ENCODE measurements at places on chromosomes 3 and 15.

DNA sequence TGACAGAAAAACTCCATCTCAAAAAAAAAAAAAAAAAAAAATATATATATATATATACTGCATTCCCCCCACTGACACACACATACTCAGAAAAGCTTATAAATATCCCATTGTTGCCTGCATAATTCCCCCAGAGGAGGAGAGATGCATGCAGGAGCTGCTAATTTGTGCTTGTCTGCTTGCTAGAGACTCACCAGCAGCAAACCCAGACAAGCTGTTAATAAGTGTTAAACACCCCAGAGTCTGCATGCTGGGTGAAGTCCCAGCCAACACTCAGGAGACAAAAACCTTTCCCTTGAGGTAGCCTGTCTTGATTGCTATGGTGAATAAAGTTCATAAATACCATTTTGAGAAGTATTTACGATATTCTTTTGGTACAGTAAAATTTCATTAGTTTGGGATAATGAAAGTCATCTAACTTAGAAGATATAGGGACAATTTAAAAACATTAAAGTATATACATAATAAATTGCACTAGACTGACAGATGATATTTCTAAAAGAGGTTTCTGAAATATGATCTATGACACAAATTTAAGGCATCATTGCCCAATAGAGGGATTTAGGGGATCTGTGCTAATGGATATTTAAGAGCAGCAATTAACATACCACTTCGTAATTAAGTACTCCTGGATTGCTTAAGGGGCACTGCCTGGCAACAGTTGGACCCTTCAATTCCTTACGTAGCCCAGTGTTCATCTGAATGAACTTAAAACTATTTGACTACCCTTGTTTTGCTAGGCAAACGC, 400.0 kb upstream of the C2CD4B start:
- no peak overlapping the region for H3K27ac ChIP-seq
- H3K4me3 ChIP-seq: no peak overlapping the region
- DNase-seq: no peak
- no peaks in the 10 kb centered on the region for H3K36me3 ChIP-seq
- H3K27me3 ChIP-seq: no peaks in the 10 kb centered on the region
- H3K4me1 ChIP-seq: peaks cover 8% of the 10 kb centered on the region

DNA sequence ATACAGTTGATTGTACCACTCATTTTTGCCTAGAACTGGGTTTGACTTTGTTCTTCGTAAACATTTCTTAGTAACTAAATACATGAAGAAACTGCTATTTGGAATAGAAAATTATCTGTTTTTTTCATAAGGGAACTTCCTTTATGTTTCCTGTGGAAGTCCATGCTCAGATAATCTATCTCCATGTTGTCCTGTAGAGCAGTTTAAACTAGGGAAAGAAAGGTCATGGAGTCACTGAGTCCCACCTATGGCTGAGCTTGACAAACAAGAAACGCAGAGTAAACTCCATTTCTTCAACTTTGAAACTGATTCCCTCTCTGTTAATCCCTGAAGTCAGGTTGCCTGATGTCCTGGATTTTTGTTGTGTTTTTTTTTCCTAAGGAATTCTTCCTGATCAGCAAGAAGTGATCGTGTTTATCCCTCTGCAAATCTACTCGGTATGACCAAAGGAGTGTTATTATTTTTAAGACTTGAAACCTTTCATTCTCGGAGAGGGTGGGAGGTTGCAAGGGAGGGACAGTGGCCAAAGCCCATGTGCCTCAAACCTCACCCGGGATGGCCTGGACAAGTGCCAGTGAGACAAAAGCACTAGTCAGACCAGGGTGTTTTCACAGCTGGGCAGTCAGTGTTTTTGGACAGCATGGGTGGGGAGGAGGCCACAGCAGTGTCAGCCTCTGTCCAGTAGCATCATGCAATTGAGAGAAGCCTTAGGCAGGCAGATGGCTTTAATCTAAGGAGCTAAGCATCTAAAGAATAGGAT, 129.8 kb upstream of the PHLDB2 start:
- no peak overlapping the region for H3K4me3 ChIP-seq
- DNase-seq: peak; percentile 82

DNA sequence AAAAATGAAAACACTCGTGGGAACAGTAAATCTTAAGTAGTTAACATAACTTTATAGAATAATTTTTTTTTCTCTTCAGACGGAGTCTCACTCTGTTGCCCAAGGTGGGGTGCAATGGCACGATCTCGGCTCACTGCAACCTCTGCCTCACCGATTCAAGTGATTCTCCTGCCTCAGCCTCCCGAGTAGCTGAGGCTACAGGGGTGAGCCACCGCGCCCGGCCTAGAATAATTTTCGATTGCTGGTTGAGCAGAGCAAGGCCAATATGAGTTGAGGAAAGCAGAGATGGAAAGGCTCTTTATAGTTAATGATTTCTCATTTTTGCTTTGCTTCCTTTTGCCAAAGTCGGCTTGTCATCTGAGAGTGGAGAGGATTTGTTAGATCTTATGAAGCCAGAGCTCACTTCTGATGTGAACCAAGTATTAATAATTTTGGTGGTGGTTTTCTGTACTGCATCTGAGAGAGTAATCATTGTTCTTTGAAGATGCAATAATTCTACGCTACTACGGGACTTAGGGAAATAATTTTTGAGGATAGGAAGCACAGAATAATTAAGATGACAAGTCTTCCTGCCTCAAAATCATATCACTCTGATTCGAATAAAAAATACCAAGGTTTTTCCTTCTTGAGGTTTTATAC, 1.6 kb upstream of the GOLM2 start:
- H3K36me3 ChIP-seq: no peaks in the 10 kb centered on the region
- no peaks in the 10 kb centered on the region for H3K27me3 ChIP-seq
- H3K4me1 ChIP-seq: peaks cover 9% of the 10 kb centered on the region

DNA sequence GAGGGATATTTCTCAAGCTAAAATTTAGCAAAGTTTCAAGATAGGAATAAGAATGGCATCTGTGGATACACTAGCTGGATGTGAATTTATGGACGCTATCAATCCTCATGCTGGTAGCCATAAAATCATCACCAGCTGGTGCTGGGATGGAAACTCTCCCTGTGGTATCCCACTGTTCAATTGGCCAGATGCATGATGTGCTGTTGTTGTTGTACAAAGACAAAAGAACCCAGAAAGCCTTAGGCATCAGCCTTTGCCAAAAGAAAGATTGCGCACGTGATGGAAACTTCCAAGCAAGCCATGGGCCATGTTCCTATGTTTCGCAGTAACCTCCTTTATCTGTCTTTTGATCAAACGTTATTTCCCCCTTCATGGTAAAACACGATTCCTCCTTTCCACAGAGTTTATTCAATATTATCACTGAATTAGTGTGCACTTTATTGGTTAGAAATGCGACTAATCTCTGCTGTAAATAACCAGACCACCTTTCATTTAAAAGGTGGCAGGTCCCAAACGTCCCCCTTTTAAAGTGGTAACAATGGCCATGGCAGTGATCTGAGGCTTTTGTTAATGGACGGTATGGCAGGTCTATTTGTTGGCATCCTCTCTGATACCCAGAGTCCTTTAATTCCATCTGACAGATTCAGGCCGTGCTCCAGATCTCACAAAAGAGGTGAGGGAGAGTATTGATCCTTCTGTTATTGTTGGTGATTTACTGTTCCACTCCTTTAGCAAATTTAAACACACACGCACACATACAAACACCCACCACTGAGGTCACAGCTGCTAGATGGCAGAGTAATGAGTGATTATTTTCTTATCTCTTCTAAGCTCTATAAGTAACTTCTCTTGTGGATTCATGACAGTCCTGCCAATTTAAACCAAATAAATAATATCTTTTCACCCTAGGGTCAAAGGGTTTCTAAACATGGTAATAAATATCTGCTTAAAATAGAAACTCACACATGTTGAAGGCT, 291.2 kb upstream of the KCNMB2 start:
- H3K27ac ChIP-seq: no peak overlapping the region
- H3K27me3 ChIP-seq: no peaks in the 10 kb centered on the region
- no peaks in the 10 kb centered on the region for H3K36me3 ChIP-seq

- H3K36me3 ChIP-seq: no peaks in the 10 kb centered on the region
- H3K27ac ChIP-seq: peak overlapping the region; percentile 72
- peak; percentile 33 for DNase-seq
- H3K27me3 ChIP-seq: no peaks in the 10 kb centered on the region
- peaks cover 9% of the 10 kb centered on the region for H3K4me1 ChIP-seq
- no peak overlapping the region for H3K4me3 ChIP-seq
Measured at GRCh38 chr3:171334465-171334811, 125.8 kb downstream of the TNIK start.

- H3K27ac ChIP-seq: no peak overlapping the region
- no peaks in the 10 kb centered on the region for H3K36me3 ChIP-seq
- no peaks in the 10 kb centered on the region for H3K27me3 ChIP-seq
- H3K4me3 ChIP-seq: no peak overlapping the region
Measured at GRCh38 chr3:186024210-186024609, 84.7 kb downstream of the ETV5 start.

DNA sequence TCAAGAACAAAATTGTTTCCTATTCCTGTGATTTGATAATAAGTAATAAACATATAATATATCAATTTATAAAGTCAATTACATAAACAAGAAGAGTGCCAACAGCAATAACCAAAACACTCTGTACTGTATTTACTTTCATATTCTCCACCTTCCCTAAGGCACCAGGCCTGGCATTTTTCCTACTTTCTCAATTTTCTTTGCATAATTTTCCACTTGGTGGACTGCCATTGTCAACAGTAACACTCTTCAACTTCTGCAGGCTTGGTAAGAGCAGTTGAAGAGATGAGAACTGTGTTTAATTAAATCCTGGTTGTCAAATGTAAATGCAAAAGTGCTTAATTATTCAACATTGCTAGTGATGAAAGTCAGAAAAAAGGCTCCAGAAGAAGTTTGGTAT, 229.8 kb upstream of the PLSCR5 start:
- no peaks in the 10 kb centered on the region for H3K4me1 ChIP-seq
- no peak for DNase-seq
- H3K27ac ChIP-seq: no peak overlapping the region
- H3K27me3 ChIP-seq: no peaks in the 10 kb centered on the region

GRCh38 chr3:141877911-141878310, 1.5 kb downstream of the ATP1B3 start:
- H3K27ac ChIP-seq: peak overlapping the region; percentile 100
- no peaks in the 10 kb centered on the region for H3K27me3 ChIP-seq
- H3K4me3 ChIP-seq: peak overlapping the region; percentile 88
- H3K4me1 ChIP-seq: peaks cover 14% of the 10 kb centered on the region
- no peaks in the 10 kb centered on the region for H3K36me3 ChIP-seq

DNA sequence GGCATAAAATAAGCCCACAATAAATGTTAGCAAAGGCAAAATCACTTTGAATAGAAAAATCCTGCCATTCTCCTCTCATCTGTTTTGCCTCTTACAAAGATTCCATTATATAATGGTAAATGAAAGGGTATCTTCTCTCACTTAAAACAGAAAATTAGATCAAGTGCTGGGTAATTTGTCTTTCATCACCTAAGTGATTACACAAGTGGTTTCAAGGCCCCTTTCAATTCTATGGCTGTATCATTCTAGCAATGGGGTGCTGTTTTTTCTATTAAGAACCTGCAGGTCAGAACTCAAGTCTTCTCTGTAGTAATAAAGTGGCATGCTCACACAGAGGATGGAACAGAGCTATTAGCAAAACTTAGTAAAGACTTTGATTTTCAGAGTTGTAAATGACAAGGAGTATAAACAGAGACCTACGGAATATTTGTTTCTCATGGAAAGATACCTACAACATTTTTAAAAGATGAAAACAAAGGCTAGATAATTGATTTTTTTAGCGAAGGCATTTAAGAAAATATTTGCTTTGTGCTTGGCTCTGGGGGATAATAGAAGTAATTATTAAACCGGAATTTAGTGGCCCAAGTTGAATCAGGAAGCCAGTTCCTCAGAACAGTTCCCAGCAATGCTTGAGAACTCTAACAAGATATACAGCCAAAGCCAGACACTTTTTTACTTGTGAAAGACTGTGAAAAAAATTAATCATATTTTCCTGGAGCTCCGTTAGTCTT, 137.4 kb downstream of the CMSS1 start:
- H3K36me3 ChIP-seq: no peaks in the 10 kb centered on the region
- H3K4me3 ChIP-seq: no peak overlapping the region
- no peaks in the 10 kb centered on the region for H3K27me3 ChIP-seq
- no peak for DNase-seq
- H3K4me1 ChIP-seq: peaks cover 61% of the 10 kb centered on the region
